ENCODE measurements at places on chromosomes 1 and 21.

GRCh38 chr1:237084341-237085077 is 42.5 kb downstream of the RYR2 start:
- DNase-seq: no peak

GRCh38 chr1:182909578-182909977 is 43.4 kb downstream of the SHCBP1L start:
- no peak for DNase-seq

- no peak for DNase-seq
These were observed 13.2 kb upstream of the HHAT start for GRCh38 chr1:210315529-210315928.

GRCh38 chr1:92601044-92601443 is 114.3 kb upstream of the GFI1 start:
- DNase-seq: no peak

DNA sequence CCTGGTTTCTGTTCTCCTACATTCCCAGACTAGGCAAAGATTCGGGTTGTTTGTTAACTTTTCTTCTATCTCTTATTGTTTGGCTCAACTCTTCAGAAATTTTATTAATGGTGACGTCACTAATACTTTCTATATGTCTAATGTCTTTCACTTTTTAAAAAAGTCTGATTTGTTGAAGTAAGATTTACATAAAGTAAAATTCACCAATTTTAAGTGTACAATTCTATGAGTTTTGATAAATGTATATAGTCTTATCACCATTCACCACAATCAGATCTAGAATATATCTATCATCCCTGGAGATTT is 27.8 kb downstream of the EXTL2 start:
- no peak for DNase-seq

- DNase-seq: no peak
These were observed 97.4 kb upstream of the TMPRSS2 start for GRCh38 chr21:41605178-41605933.

GRCh38 chr1:160993544-160994193 is 27.3 kb downstream of the F11R start:
- DNase-seq: no peak

DNA sequence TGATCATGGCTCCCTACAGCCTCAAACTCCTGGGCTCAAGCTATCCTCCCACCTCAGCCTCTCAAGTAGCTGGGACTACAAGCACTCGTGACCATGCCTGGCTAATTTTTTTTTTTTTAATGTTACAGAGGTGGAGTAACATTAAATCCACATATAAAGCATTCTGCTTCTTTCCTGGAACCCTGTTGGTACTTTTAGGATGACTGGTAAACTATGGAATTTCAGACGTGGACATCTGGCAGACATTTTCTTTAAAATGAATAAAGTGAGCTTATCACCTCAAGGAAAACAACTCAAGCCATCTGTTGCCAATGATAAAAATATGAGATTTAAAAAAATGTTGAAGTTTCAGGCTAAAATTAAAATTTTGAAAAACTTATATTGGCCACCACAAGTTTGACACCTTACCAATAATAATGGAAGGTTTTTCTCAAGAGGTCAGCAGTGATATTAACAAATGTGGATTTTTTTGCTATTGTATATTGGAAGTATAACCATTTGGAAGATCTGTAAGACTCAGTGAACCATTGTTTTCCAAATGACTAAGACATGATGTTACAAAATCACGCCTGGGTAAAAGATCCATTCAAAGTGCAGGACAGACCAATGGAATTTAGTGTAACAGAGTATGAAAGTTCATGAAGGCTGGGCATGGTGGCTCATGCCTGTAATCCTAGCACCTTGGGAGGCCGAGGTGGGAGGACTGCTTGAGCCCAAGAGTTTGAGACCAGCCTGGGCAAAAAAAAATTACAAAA is 52.7 kb upstream of the EIF4G3 start:
- DNase-seq: no peak

GRCh38 chr1:232059726-232060374 is 433.3 kb downstream of the DISC1 start:
- no peak for DNase-seq

DNA sequence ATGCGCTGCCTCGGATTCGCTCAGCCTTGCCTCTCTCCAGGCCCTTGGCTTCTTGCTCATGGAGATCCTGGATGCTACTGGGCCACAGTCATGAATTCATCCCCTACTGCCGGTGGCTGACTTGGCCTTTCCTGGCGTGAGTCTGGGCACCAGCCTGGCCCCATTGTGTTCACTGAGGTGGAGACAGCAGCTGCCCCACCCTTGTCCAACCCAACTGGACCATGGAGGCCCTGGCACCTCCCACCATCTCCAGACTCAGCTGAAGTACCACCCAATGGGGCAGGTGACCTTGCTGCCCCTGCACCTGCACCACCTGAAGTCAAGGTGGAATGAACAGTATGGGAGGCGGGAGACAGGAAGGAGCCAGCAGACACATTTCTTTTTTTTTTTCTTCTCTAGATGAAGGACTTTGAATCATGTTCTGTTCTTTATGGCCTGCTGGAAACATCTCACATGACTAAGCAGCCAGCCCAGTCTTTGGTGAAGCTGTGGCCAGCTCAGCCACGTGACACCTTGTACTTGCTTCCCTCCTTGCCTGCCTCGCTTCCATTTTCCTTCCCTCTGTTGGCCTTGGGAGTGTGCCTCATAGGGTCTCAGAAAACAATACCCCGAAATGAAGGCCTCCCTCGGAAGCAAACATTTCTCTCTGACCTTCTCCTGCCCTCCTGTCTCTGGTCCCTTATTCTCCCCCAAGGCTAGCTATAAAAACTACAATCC is 3.8 kb upstream of the SLC30A2 start:
- DNase-seq: no peak

- DNase-seq: peak; percentile 23
These were observed 6.3 kb upstream of the INAVA start for GRCh38 chr1:200888349-200888838.
